ENCODE measurements at places on chromosomes 11 and 22.

- no peak for DNase-seq
These were observed 64.6 kb downstream of the OPCML start for GRCh38 chr11:133467686-133468085.

GRCh38 chr11:104333977-104334376 is 170.0 kb upstream of the PDGFD start:
- DNase-seq: no peak

DNA sequence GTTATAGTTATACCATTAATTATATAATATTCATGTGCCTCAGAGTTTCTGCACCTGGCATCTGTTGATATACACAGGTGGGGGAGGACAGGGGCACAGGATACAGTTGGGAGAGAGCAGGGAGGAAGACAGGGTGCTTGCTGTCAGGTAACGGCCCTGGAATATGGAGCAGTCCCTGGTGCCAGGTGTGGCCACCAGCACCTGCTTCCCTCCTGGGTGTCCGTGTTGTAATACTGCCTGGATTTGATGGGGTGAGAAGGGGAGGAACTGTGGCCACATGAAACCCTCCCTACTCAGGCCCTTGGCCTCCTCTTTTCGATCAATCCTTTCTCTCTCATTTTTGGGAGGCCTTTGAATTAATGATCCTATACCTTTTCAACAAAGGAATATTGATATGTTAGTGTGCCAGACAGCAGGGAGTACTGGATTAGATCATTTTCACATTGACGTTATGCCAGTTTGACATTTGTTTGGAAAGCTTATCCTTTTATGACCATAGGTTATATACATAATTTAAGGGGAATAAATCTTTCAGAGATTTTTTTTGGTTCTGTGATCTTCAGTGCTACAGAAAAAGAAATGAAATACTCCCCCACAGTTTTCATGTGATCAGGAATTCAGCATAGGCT is 88.6 kb downstream of the TEAD1 start:
- DNase-seq: no peak

DNA sequence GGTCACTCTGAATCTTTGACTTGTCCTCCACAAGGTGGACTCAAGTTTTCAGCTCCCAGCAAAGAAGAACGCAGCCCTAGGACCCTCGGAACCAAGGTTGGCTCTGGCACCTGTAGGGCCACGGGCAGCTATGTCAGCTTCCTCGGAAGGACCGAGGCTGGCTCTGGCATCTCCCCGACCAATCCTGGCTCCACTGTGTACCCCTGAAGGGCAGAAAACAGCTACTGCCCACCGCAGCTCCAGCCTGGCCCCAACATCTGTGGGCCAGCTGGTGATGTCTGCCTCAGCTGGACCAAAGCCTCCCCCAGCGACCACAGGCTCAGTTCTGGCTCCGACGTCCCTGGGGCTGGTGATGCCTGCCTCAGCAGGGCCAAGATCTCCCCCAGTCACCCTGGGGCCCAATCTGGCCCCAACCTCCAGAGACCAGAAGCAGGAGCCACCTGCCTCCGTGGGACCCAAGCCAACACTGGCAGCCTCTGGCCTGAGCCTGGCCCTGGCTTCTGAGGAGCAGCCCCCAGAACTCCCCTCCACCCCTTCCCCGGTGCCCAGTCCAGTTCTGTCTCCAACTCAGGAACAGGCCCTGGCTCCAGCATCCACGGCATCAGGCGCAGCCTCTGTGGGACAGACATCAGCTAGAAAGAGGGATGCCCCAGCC is 2.2 kb downstream of the INPP5J start:
- DNase-seq: no peak

GRCh38 chr22:28986366-28986765 is 75.3 kb downstream of the C22orf31 start:
- DNase-seq: no peak

DNA sequence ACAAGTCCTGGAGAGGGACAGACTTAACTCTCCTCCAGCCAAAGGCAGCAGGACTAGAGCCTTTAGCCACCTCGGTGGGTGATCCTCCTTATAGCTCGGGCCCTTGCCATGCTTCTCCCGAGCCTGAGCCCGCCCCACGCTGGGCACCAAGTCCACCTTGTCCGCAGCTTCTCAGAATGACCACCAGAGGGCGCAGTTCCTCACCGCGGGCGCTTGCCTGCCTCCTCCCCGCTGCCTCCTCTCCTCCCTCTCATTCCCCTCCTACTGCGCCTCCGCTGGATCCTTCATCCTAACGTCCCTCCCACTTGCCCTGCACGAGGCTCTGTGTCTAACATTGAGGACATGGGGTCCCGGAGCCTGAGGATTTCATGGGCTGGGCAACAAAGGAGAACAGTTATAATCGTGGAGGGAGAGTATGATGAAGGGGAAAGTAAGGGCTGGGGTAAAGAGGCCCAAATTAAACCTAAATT is 11.3 kb upstream of the MOGAT2 start:
- DNase-seq: peak; percentile 3

DNA sequence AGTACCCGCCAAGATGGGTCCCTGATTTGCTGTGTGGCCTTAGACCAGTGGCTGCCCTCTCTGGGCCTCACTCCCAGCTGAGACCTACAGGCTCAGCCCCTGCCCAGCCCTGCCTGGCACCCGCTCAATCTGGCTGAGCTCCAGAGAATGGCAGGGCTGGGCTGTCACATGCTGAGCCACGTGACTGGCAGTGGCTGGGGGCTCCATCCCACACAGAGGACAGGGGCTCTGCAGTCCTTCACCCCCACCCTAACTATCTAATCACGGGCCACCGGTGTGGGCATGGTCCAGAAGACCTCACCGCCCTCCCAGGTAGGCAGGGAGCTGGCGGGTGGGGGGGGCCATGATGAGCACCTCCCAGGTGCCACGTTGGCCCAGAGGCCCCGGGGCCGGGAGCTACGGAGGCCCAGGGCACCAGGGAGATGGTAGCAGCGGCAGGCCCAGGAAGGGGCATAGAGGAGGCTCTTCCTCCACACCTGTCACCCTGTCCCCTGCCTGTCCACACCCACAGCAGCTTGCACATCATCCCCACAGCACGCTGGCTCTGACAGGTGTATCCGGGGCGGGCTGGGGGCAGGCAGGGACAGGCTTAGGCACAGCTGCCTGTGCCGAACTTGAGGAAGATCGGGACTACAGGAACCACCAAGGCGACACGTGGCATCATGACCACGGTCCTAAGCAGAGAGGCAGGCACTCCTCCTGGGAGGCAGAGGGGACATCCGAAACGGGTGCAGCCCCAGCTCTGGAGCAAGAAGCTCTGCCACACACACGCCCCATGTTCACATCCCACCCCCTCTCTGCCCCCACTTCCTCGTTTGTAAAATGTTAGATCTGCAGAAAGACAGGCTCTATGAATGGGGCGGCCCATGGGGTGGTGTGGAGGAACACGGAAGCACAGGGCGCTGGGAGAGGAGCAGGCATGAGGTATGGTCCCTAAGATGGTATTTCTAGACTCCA is 1.5 kb upstream of the ALDH3B1 start:
- no peak for DNase-seq

- DNase-seq: no peak
These were observed 28.4 kb upstream of the PANX1 start for GRCh38 chr11:94100253-94100652.

- no peak for DNase-seq
These were observed 629 bp downstream of the PSMA1 start for GRCh38 chr11:14519597-14519916.

GRCh38 chr11:7694235-7694634 is 12.0 kb downstream of the OVCH2 start:
- DNase-seq: no peak

GRCh38 chr11:36073411-36074203 is 129.7 kb downstream of the LDLRAD3 start:
- no peak for DNase-seq

- no peak for DNase-seq
These were observed 6.6 kb downstream of the LRRC32 start for GRCh38 chr11:76663912-76664440.

- no peak for DNase-seq
These were observed 20.6 kb downstream of the ADM start for GRCh38 chr11:10325277-10326011.

DNA sequence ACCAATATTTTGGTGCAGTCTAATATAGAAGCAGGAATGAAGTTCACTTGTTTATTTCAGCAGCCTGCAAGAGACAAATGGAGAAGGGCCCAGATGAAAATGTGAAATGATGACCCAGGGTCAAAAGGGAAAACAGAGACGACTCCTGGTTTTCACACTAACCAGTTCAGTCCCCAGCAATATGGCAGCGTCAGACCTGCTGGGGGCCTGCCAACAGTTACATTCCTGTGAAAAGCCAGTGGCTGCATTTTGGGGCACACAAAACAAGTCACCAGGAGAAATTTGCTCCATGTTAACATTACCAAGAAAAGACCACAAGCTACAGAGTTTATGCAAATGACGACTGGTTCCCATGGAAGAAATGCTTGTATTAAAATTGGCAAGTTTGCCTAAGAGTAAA is 80.2 kb downstream of the CCDC34 start:
- DNase-seq: no peak

GRCh38 chr22:25448435-25449051 is 115.9 kb upstream of the GRK3 start:
- no peak for DNase-seq

DNA sequence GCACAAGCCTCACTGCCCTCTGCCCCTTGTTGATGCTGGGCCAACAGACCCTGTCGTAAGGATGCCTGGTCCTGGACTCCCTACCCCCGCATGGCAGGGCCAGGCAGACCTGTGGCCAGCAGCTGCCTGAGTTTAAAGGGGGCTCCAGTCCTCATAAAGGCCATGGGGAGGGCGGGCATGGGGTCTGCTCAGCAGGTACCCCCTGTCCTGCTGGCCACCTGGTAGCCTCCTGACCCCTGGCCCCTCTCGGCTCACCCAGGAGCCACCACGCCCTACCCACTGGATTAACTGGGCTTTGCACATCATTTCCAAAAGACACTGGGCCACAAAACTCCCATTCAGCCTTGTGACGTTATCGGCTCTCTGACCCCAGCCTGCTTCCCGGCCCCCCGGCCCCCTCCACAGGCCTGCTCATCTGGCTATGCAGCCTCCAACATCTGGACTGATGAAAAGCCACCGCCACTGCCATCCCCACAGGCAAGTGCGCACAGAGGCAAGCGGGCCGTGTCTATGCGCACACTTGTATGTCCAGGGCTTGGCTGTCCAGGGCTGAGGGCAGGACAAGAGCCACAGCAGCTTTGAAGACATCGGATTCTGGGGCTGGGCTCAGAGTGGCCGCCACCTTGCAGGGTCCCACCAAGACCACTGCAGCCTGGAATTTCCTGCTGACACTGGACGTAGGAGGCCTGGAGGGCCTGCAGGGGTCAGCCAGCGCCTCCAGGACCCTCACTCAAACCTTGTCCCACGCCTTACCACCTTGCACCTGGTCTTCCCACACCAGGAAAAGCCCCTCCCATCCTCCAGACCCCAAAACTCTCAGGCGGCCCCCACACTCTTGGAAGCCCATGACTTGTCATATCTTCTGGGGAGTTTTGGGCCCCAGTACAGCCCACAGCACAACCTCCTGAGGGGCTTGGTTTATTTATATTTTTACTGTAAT is 48.7 kb downstream of the IGF2 start:
- DNase-seq: no peak

- no peak for DNase-seq
These were observed 112.4 kb downstream of the TENM4 start for GRCh38 chr11:79328402-79328801.

DNA sequence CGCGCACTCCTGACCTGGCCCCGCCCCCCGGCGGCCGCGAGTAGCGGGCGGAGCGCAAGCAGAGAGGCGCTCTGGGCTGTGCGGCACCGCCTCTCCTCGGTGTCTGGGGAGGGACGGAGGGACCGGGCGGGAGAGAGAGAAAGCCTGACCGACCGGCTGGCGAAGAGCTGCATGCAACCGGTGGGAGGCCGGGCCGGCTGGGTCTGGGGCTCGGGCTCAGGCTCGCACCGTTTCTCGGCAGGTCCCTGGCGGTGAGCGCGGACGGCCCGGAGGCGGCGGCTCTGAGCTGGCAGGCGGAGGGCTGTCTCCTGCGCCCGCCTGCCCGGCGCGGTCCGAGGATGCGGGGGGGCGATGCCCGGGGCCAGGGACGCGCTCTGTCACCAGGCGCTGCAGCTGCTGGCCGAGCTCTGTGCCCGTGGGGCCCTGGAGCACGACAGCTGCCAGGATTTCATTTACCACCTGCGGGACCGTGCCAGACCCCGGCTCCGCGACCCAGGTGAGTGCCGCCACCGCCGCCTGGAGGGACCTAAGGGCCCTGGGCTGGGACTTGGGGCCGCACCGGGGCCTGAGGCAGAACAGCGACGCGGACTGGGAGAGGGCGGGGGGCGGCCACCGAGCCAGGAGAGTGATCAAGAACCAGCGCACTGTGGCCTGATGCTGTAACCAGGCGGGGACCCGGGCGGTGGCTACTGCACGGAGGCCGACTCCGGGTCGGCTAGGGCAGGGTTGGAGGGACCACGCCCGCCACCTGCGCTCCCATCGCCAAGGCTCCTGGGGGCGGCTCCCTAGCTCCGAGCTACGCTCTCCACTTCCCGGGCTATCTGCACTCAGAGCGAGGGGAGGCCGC is at the start of gene SYT9:
SYT9 (plus strand) TSS at position 69 of the 847 bp plus-strand sequence; CDS start at position 352, 283 bp downstream.
- no peak for DNase-seq

DNA sequence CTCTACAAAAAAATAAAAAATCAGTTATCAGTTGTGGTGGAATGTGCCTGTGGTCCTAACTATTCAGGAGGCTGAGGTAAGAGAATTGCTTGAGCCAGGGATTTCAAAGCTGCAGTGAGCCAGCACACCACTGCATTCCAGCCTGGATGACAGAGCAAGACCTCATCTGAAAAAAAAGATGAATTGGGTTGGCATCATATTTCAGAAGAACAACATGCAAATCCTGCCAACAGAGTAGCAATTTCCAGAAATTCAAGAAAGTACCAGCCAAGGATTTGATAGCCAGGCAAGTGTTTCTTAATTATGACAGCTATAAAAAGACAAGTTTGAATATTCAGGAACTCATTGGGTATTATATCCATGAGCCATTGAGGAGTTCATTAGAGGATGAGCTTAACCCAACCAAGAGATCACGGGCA is 75.2 kb downstream of the USP47 start:
- DNase-seq: no peak

- DNase-seq: no peak
These were observed 1.5 kb downstream of the THAP7 start for GRCh38 chr22:21000207-21000986.

DNA sequence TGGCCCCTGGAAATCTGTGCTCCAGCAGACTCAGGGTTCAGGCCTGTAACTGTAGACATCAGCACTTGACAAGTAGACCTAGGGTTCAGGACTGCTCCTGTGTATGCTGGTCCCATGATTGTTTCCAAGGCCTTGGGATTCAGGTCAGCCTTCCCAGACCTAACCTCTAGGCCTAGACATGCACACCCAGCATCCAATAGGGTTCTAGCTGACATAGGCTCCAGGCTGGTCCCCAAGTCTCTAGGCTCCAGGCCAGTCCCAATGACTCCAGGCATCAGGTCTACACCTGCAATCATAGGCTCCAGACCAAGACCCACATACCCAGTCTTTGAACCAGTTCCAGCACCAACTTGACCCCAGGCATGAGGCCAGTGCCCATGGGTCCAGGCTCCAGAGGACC is 166.2 kb upstream of the GRIA4 start:
- no peak for DNase-seq

DNA sequence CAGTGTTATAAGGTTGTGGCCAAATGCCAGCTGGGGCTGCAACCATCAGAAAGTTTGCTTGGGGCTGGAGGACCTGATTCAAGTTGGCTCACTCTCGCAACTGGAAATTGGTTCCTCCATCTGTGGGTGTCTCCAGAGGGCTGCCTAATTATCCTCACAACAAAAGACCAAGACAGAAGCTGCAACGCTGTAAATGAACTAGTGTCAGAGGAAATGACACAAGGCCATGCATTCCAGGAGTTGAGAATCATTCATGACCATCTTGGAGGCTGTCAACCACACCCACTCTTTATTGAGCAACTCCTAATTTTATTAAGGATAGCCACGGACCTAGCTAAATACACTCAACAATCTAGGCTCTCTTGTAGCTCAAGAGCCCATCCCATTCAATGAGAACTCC is 1060.8 kb downstream of the OPCML start:
- DNase-seq: no peak
